ENCODE measurements at places on chromosomes 4 and X.

GRCh38 chrX:71068044-71068918 lies at the start of gene SNX12:
SNX12 (minus strand) TSS chrX:71068334; CDS start chrX:71068306, 28 bp downstream.
- DNase-seq, result peak; percentile 92

GRCh38 chrX:50988649-50989048 lies 78.1 kb downstream of the BMP15 start:
- DNase-seq, result no peak

DNA sequence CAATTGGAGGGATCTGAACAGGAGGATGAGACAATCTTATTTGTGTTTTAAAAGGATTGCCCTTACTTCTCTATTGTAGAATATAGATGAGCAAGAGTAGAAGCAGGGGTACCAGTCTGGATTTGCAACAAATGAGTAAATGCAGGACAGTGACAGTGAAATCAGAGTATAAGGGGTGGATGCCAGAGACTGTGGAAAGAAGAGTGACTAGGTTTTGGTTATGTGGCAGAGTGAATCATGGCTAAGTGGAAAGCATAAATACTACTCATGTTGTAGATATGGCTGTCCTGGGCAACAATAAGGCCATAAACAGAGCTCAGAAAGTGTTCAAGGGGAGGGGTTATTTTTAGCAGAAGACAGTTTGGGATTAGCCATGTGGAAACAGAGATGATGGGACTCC lies 6.0 kb upstream of the VSIG4 start:
- DNase-seq, result no peak

DNA sequence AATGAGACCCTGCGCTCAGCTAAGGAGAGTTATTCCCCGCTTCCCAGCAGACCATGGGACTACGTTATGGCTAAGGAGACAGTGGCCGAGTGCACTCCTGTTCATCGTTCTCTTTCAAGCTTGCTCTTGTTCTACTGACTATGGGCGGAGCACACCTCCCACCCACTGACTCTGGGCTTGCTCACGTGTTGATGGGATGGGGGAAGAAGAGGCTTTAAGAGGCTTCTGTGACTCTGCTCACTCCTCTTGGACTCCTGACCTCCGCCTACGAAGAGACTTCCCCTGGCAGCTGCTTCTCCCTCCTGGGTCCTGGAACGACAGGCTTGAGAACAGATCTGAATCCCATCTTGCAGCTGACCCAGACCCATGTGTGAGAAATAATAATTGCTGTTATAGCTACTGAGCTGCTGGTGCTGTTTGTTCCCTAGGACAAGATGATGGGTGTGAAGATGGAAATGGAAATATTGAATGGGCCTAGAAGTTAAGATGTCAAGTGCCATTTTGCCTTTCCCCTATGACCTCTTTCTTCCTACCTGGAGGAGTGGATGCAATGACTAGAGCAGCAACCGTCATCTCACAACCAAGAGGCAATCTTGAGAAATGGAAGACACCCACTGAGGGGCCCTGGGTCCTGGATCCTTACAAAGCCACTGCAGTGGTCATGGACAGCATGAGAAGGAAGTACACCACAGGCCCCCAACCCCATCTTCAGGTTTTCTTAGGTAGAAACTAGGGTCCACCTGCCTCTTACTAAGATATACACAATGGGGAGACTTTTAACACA lies 38.7 kb upstream of the IRAK1 start:
- no peak for DNase-seq

GRCh38 chrX:118315529-118315928 lies 30.4 kb upstream of the WDR44 start:
- DNase-seq, result no peak

- DNase-seq, result peak; percentile 45
These were observed 85.1 kb upstream of the CTSO start for GRCh38 chr4:156038772-156039171.

DNA sequence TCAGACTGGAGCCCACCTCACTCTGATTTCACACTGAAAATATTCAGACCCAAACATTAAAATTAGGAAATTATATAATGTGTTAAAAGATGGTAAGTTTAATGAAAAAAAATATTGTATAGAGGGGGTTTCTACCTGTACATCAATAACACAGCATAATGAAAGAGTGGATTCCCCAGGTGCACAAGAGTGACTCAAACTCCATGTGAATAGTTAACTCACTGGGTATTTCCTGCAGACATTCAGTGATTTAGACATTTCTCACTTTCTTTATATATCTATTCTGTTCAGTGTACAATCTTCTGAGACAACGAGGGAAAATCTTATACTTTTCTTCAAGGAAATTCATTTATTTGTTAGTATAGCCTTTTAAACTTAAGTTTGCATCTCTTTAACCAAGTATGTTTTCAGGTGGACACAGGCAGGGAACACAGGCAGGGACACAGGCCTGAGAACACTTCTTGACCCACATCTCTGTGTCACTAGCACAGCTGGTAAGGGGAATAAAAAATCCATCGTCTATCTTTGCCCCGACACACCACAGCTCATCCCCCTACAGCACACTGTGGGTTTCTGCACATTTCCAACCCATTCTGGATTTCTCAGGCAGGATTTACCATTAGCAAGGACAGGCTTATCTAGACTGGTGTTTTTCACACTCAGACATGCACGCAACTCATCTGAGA lies 525.5 kb upstream of the BOD1L1 start:
- DNase-seq, result no peak

DNA sequence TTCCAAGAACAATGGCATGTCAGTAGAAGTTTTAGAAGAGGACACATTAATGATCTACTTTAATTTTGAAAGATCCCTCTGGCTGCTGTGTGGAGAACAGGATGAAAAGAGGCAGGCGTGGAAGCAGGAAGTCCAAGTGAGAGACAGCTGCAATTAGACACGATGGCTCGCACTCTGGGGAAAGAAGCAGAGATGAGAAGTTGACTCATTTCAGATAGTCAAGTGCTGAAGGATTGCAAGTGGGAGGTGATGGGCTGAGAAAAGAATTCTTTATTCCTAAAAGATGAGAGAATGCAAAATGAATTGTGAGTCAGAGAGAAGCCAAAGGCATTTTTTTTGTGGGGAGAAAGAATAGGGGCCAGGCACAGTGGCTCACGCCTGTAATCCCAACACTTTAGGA lies 16.5 kb downstream of the RXFP1 start:
- peak; percentile 86 for DNase-seq

DNA sequence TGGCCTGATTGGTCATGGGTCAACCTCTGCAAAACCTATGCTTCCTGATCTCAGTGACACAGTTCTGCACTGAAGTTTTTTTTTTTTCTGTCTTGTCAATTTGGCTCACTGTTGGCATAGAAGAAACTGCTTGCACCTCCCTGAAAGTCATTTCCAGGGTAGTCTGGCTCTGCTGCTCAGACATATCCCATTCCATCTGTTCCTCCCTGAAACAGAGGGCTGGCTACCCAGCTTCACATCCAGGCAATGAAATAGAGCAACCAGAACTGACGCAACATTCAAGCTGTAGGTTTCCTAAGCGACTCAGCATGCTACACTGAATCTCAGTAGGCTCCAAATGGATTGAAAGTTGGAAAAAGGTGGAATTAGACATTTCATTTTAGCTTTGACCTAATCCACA lies 176.8 kb upstream of the MBNL3 start:
- DNase-seq, result no peak

- DNase-seq, result no peak
These were observed 42.4 kb downstream of the USP9X start for GRCh38 chrX:41127477-41128192.

- DNase-seq, result no peak
These were observed 516.8 kb upstream of the ADGRL3 start for GRCh38 chr4:60683357-60683756.

GRCh38 chrX:84182516-84182915 lies 5.5 kb downstream of the RPS6KA6 start:
- DNase-seq, result no peak
